OCI-LY7 (cell line): ENCODE measurements at places on chromosomes 12 and 14. TPM values are rescaled to one million over a fixed set of nuclear protein-coding genes. Genes with fewer than 3 reads are reported as not detected.
A peak's percentile ranks its signal among the peaks of the same experiment; 100 is the strongest.

MEG3 gene
- total RNA-seq = not detected in 2 replicates

ADGRD1 gene
- 1.4 and 1.7 TPM in 2 replicates for total RNA-seq

GRCh38 chr12:5648692-5649359 lies 216.9 kb downstream of the NTF3 start:
- DNase-seq = peak; percentile 44

GRCh38 chr12:89117448-89118034 lies 234.8 kb downstream of the DUSP6 start:
- DNase-seq = no peak

DNA sequence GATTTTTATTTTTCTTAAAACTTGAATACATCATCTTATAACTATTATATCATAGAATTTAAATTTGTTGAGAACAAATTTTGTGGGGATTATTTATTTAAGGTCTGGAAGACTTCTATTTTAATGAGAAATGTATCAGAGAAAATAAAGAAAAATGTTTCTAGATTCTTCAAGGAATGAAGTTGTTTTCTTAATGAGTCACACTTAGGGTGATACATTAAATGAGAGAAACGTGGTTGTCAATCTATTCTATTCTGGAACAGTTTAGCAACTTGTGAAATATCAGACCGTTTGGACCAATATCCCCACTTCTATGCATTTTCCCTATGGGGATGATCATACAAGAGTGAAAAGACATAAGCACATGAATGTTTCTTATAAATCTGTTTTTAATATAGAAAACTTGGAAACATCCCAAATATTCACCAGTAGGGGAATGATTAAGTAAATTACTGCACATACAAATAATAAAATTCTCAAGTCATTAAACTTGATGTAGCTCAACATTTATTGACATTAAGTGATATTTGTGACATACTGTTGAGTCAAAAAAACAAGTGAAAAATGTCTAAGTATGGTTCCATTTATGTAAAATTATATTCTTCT lies 88.5 kb downstream of the E2F7 start:
- DNase-seq = no peak

GRCh38 chr14:104450811-104451401 lies 128.7 kb upstream of the C14orf180 start:
- DNase-seq = no peak

DNA sequence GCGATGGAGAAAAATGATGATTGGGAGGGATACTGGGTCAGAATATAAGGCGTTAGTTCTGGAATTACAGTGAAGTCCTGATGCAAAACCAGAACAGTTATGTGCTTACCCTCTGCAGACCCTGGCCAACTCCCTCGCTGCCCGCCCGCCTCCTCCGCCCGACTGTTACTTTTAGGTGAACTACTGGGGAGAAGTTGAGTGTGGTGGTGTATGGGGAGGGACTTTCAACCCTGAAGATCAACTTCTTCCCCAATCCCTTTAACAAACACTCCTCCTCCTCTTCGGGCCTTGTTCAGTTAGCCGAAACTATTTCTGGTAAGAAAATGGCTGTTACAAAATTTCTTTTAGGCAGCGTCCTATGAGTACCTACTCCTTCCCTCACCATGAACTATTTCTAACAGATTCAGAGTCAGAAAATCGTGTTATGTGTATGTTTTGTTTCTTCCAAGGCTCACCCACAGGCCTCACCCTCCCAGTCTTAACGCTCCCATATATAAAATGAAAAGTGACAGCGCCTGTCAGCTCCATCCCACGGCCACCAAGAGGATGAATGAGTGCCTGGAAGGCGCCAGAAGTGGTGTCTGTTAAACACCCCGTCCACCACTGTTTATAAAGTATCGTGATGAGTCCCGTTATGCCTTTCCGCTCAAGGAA lies 1.3 kb downstream of the FBXO33 start:
- DNase-seq = peak; percentile 8

DNA sequence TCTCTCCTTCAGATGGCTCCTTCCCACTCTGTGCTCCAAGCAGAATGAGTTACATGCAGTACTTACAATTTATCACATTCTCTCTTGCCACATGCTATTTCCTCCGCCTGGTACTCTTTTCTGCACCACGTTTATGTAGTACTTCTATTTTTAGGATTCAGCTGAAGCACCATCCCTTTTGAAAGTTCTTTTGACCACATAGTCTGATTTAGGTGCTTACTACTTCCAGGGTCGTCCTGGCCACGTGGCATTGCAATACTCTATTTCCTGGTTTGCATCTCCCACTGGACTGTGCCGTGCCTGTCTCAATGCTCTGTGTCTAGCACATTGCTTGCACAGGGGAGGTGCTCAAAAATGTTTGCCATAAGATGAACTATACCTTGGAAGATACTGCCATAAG lies 16.3 kb upstream of the TBC1D30 start:
- peak; percentile 2 for DNase-seq

GRCh38 chr12:53575502-53576249 lies 50.5 kb downstream of the ATF7 start:
- no peak for DNase-seq

DNA sequence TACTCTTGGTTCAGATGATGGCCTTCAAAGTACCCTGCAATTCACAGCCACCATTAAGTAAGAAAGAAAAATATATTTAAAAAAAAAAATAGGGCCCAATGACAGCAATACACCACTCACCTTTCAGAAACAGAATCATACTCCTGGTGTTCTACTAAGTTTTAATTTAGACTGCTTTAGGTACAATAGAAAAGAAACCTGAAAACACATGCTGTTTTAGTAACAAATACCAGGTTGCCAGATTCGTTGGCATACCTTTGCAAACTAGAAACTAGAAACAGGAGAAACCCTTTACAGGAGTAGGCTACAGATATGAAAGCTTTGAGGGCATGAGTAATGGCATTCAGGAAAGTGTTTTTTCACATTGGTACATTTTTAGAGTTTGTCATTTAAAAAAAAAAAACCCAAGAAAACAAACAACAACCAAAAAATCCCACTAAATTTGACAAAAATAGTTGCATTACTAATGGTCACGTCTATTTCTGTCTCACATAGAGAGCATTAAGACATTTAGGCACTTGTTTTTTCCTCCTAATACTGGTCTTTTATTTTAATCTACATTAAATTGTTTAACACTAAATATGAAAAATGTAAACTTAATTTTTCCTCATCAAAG lies 4.0 kb downstream of the SIX1 start:
- DNase-seq = no peak

GRCh38 chr14:70755655-70756054 lies 53.7 kb downstream of the MAP3K9 start:
- no peak for DNase-seq

DNA sequence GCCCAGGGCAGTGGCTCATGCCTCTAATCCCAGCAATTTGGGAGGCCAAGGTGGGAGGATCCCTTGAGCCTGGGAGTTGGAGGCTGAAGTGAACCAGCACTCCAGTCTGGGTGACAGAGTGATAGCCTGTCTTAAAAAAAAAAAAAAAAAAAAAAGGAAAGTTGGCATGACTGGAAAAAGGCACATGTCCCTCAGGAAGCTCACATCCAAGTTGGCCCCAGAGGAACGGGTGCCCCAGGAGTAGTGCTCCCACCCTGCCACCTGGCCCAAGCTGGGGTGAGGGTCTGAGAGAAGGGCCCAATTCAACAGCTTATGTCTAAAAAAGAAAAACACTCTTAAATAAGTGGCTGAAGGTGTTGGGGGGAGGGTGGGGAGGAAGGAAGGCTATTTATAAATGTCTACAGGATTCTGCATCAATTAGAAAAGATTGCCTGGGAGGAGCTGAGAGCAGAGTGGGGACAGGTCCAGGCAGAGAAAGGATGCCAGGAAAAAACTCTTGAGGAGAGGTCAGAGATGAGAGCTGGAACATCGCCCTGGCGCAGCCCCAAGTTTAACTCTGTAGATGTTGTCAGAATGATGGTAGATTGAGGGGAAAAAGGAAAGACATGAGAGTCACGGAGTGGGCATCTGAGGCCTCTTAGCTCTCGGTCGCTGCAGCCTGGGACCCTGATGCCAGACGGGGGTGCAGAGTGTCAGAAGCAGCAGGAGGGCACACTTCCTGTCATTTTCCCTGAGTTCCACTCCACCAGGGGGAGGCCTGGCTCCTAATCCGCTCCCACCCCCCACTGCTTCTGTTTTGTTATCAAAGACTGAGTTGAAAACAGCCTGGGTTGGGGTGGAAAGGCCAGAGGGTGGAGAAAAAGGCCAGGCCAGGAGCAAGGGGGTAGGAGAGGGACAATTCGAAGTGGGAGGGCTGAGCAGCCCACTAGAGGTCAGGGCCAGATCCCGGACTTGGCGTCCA lies 7.3 kb downstream of the SPRYD3 start:
- DNase-seq = no peak

DNA sequence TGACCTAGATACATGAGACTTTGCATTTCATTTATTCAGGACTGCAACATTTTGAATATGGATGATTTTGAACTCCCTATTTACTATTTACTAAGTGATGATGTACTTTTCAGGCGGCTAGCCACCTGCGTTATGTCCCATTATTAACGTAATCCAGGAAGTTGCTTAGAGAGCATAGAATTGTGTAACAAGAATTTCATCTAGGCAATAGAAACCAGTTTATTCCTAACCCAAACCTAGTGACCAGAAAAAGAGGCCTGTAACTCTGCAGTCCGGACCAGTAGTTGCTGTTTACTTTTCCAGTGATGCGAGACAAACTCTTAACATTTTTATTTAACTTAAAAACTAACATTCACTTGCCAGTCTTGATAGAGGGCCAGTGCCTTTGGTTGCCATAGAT lies 12.3 kb downstream of the NUDT4 start:
- DNase-seq = no peak
